ENCODE measurements at places on chromosomes 11 and 22.

- DNase-seq = no peak
Observed at GRCh38 chr11:124821995-124822730, 22.0 kb upstream of the MSANTD2 start.

- peak; percentile 86 for DNase-seq
Observed at GRCh38 chr22:50185375-50186087, at the start of gene TRABD. TSS of gene TRABD (plus strand) at chr22:50185913. CDS start at chr22:50193061, 7,148 bp downstream.

DNA sequence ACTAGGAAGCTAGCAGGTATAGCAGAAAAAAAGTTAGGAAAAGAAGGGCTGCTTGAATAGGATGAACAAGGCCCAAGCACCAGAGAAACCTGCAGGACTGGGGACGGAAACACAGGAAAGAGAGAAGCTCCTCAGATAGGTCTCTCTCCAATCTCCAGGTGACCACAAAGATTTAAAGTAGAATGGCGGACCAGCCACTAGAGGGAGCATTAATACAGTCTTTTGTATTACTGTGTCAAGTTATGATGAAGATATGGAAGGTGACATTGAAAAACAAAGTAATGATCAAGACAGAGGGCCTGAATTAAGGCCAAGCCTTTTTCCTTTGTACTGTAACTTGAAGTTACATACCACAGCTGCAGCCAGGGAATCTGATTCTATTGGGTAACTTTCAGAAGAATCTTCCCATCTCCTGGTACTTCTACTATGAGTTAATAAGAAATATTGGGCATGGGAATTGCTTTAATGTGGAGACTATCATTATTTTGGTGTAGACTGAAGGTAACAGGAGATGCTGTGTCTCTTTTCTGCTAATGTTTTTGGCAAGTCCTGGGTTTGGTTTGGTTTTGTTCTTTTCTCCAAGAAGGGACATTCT, 33.8 kb downstream of the OR2AG2 start:
- peak; percentile 64 for DNase-seq

DNA sequence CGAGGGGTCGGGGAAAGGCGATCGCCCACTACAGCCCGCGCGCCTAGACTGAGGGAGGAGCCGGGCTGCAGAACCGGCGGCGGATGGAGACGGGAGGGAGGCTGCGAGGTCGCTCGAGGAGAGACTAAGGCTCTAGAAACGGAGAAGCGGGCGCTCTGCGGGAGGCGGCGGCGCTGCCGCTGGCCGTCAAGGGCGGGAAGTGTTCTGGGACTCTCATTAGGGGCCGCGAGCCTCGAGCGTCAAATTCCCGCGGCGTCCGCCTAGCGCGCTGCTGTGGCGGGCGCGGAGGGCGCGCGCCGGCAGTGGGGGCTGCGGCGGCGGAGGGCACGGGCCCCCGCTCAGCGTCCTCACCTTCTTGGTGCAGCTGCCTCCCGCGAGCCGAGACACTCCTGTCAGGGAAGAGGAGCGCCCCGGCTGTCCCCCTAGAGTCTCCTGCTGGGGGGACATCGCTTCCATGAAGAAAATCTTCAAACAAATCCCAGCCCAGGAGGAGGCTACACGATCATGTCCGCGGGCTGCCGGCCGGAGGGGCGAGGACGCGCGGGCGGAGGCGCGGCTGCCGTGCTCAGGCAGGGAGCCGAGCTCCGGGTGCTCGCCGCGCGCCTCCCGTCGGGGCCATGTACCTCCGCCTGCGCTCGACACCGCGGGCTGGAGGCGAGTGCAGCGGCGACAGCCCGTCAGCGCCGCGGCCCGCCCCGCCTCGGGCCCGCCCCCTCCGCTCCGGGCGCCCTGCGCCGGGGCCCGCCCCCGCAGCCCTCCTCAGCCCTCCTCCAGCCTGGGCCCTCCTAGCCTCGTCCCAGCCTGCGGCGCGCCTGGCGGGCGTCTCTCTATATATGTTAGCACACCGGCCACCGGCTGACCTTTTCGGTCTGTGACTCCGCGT, at the start of gene ARHGAP20:
ARHGAP20 (minus strand) TSS at position 662 of the 883 bp plus-strand sequence; CDS start at position 456, 206 bp downstream.
- DNase-seq = peak; percentile 5

GRCh38 chr11:18710545-18710944, 12.0 kb downstream of the TMEM86A start:
- DNase-seq = no peak

GRCh38 chr22:41425660-41426365, 20.8 kb downstream of the TOB2 start:
- peak; percentile 12 for DNase-seq

DNA sequence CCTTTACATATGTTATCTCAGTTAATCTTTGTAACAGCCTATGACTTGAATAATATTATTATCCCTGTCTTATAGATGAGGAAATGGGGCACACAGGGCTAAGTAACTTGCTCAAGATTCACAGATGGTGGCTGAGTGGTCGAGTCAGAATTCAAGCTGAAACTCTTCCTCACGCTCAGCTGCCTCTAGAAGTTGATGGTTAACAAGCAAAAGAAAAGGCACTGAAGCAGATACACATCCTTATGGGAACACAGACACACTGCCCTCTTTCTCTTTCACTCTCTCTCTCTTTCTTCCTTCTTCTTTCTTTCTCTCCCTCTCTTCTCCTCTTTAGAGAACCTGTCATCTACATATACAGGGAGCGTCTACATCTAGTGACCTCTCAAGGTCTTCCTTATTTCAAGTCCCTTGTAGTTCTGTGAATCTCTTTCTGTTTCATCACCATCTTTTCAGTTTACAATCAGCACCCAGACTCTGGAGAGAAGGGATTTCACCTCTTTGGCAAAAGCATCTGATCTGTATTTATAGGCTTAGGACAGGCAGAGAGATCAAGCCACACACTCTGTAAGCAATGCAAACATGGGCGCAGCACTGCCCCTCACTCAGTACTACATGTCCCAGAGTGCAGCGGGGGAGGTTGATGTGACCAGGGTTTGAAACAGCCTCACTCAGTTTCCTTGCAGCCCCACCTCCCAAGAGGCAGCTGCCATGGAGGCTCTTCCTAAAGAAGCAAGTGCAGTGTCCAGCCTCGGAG, 75.7 kb downstream of the GRAMD1B start:
- DNase-seq = no peak

- DNase-seq = no peak
Observed at GRCh38 chr22:31977939-31978338, 33.6 kb downstream of the YWHAH start.

DNA sequence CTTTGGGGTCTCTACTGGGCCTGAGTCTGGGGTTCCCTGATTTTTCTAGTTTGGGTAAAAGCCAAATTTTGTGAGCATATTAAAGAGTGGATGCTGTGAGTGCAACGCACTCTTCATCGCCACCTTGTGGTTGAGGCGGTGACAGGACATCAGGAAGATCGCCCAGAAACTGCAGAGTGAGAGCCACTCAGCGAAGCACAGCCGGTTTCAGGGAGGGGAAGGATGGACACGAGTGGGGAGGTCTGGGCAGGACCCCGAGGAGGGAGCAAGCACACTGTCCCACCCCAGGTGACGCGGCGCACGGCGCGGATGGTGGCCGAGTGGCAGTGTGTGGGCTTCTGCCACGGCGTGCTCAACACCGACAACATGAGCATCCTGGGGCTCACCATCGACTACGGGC, 9.1 kb downstream of the SELENOO start:
- peak; percentile 76 for DNase-seq

DNA sequence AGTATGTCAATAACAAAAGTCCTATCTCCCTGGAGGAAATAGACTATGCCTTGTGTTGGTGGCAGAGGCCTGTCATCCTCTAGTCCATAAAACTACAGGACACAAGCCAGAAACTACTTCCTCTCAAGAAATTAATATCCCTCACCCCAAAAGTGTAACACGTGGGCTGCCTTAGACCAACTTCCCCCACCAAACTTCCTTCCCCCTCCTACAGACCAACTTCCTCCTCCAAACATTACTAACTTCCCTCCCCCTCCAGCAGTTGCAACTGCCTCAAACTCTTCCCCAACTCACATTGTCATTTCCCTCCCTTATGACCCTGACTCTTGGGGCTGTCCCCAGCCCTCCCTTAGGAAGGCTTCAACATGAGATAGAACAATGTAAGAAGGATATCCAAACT, 6.3 kb downstream of the OR52K2 start:
- DNase-seq = no peak

- no peak for DNase-seq
Observed at GRCh38 chr22:43953988-43954785, 1.1 kb upstream of the SAMM50 start.

GRCh38 chr11:114050258-114050927, 9.1 kb upstream of the ZBTB16 start:
- DNase-seq = no peak

- no peak for DNase-seq
Observed at GRCh38 chr11:112644410-112645131, 316.6 kb upstream of the NCAM1 start.

GRCh38 chr11:131653260-131653659, 282.8 kb downstream of the NTM start:
- no peak for DNase-seq

DNA sequence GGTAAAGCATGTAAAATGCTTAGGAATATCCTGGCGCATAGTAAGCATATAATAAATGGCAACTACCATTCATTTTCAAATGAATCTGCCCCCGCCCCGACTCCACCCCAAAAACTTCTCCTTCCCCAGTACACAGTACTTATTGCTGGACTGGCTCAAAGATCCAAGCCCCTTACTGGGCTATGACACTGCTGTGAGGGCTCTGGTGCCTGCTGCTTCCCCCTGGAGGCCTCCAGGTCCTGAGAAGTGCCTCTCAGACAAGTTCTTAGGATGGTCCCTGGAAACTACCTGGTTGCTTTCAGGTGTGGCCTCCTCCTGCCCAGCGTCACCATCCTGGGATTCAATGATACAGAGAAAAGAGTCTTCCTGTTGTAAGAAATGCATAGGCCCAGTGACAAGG, 190.6 kb upstream of the NTM start:
- no peak for DNase-seq

DNA sequence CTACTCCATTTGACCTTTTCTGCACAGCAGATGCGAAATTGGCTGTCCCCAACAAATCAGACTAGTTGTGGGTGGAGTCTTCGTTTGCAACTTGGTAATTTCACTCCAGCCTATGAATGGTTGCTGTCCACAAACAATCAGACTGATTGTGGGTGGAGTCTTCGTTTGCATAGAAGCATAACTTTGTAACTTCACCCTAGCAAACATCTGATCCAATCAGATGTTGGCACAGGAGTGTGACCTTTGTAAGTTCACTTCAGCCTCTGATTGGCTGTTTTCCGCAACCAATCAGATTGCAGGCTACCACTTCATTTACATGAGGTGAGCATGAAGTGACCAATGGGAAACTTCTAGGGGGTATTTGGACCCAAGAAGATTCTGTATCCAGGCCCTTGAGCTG, 16.3 kb upstream of the CABP2 start:
- DNase-seq = no peak

GRCh38 chr22:25496396-25497064, 67.9 kb upstream of the GRK3 start:
- DNase-seq = no peak

GRCh38 chr11:114616516-114616915, 20.9 kb upstream of the NXPE4 start:
- no peak for DNase-seq

DNA sequence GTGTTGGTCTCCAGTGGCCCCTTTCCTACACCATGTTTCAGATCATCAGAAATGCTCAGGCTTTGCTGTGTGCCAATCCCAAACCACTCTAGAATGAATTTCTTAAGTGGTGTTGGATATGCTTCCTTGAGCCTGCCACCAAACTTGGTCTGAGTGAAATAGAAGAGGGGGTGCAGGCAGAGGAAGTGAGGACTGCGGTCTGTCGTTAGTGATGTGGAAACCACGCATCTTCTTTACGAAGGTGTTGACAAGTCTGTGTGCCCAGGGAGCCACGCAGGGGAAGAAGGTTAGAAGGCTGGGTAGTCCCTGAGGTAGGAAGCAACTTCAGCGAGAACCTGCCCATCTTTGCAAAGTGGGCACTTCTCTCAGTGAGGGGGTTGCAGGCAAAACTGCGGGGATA, 187.4 kb upstream of the NAV2 start:
- DNase-seq = no peak

DNA sequence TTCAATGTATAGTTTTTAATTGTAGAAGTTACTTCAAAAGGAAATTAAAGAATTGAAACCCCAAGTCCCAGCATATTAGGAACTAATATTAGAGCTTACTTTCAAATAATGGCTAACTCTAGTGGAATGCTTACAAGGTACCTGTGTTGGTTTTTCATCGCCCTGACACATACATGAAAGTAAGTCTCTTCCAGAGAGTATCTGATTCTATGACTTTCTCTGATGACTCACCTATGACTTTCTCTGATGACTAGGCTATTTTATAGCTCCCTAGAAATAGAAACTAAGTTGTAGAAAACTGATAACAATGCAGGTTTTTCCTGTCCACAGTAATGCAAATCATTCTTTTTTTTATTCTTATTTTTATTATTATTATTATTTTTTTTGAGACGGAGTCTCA, 33.6 kb upstream of the MMP7 start:
- no peak for DNase-seq

DNA sequence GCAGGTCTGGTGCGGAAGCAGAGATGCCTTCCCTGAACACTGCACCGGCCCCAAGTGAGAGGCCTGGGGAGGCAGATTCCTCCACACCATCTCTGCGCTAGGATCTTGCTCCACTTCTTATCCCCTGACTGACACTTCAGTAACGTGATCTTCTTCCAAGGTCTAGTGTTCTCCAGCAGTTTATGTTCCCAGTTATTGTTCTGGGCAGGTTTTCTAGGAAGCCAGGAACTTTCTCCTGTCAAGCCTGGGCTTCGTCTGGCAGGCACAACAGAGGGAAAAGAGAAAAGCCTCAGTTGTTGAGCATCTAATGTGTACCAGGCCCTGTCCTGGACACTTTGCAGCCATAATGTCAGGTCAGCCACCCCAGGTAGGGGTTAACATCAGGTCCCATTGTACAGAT, 10.5 kb downstream of the CD82 start:
- no peak for DNase-seq

GRCh38 chr11:8671651-8672062, 10.8 kb downstream of the TRIM66 start:
- DNase-seq = no peak

GRCh38 chr22:23749841-23750301, 1.0 kb downstream of the ZNF70 start:
- DNase-seq = no peak

DNA sequence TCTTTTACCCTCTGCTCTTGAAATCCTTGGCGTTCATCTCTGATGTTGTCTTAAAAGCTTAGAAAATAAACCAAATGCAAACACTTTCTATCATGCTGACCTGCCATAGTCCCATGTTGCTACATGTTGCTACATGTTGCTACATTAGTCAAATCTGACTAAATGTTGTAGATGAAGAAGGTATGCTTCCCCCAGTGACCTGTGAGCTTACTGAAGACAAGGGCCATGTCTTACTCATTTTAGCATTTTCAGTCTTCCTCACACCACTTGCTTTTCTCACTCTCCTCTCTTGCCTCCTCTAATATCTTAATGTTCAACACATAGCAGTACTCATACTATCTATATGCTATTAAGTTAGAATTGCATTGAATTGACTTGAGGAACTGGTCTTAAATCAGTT, 346.4 kb upstream of the MTNR1B start:
- no peak for DNase-seq

- no peak for DNase-seq
Observed at GRCh38 chr11:61885784-61886580, 5.4 kb downstream of the FADS3 start.
